ENCODE measurements at places on chromosomes 1 and 21. TPM values are rescaled to one million over a fixed set of nuclear protein-coding genes. Genes with fewer than 3 reads are reported as not detected.

The SERPINC1 gene
- total RNA-seq, result not detected

The HES3 gene
- not detected for total RNA-seq

The NBPF4 gene
- total RNA-seq, result not detected

The GUCA2A gene
- not detected for total RNA-seq

The DISP1 gene
- total RNA-seq, result 13.1 TPM

The OR1C1 gene
- total RNA-seq, result not detected

The CD244 gene
- 0.93 TPM for total RNA-seq

The SYCP1 gene
- total RNA-seq, result not detected

The BTBD8 gene
- total RNA-seq, result 7.3 TPM

The PRAMEF10 gene
- total RNA-seq, result not detected

The ABCB10 gene
- total RNA-seq, result 16.5 TPM

The RIPK4 gene
- 29.6 TPM for total RNA-seq

The CD5L gene
- total RNA-seq, result 0.35 TPM

The CGN gene
- 20.6 TPM for total RNA-seq

The FCRL5 gene
- 0.23 TPM for total RNA-seq

The CYP4Z1 gene
- 0.93 TPM for total RNA-seq

The GREM2 gene
- total RNA-seq, result 3.9 TPM

The LSS gene
- 34.7 TPM for total RNA-seq

The DBT gene
- total RNA-seq, result 18.3 TPM

The CLEC20A gene
- total RNA-seq, result 1.8 TPM

The CHIA gene
- total RNA-seq, result not detected

The ASCL5 gene
- total RNA-seq, result not detected

The S100A5 gene
- total RNA-seq, result 0.82 TPM

The AMY1A gene
- total RNA-seq, result not detected

The RGS4 gene
- total RNA-seq, result 4.5 TPM

The CLCA2 gene
- total RNA-seq, result not detected

The DDOST gene
- 182 TPM for total RNA-seq

The RGSL1 gene
- not detected for total RNA-seq

The CFHR4 gene
- not detected for total RNA-seq

The LAPTM5 gene
- total RNA-seq, result 24.5 TPM

The FCMR gene
- 2.5 TPM for total RNA-seq

The CRYAA gene
- not detected for total RNA-seq

The SPRR2A gene
- not detected for total RNA-seq

The HSPA6 gene
- 26.2 TPM for total RNA-seq

The S100A7 gene
- not detected for total RNA-seq

The TOMM40L gene
- 13.1 TPM for total RNA-seq

The KISS1 gene
- 1.1 TPM for total RNA-seq

The WNT9A gene
- total RNA-seq, result 2.0 TPM

The SYTL1 gene
- 8.7 TPM for total RNA-seq

The BARHL2 gene
- not detected for total RNA-seq

The TRIM58 gene
- 9.3 TPM for total RNA-seq

The MXRA8 gene
- 142 TPM for total RNA-seq

The LRRC53 gene
- total RNA-seq, result not detected

The SMCP gene
- not detected for total RNA-seq

The TMEM54 gene
- total RNA-seq, result 11.9 TPM

The PLA2G2D gene
- not detected for total RNA-seq

The RCC2 gene
- 58.5 TPM for total RNA-seq

The ERRFI1 gene
- 14.1 TPM for total RNA-seq

The PSMG1 gene
- total RNA-seq, result 27.4 TPM

The RGS16 gene
- total RNA-seq, result 3.7 TPM

The TNFAIP8L2 gene
- total RNA-seq, result 2.3 TPM
